ENCODE measurements at places on chromosomes 11 and 22. TPM values are rescaled to one million over a fixed set of nuclear protein-coding genes. Genes with fewer than 3 reads are reported as not detected.

DNA sequence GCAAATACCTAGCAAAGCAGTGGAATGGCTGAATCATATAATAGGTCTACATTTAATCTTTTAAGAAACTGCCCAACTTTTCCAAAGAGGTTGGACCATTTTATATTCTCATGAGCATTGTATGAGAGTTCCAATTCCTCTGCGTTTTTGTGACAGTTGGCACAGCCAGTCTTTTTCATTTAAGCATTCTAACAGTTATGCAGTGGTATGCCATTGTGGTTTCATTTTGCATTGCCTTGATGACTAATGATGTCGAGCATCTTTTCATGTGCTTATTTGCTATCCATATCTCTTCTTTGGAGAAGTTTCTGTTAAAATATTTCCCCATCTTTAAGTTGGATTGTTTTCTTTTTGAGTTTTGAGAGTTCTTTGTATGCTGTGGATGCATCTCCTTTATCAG is 38.7 kb downstream of the EIF3F start:
- DNase-seq: no peak

The ZC3H12C gene
- total RNA-seq: 16.2 TPM

DNA sequence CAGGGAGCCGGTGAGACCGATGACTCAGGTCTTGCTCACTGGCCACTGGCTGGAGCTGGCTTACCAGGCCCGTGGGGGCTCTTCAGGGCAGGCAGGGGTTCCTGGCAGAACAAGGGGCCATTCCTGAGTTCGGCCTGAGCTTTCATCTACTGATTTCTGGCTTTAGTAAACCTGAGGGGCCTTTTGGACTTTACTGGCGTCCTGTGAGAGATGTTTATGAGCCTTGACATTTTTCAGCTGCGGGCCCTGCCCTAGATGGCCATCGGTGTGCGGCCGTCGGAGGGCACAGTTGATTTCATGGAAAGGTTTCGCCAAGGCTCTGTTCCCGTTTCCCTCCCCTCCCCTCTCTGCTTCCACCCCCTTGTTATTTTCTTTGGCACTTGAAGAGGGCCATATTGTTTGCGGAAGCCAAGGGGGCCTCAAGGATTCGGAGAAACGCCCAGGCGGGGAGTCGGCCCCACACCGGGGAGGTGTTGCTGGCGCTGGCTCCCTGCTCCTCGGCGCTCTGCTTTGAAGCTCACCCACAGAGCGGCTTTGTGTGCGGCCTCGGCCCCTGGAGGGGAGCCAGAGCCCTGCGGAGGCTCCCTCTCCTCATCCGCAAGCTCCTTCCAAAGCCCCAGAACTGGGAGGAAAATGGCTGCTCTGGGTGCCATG is 17.7 kb downstream of the ELF5 start:
- no peak for DNase-seq

- no peak for DNase-seq
These were observed 255.8 kb downstream of the TBC1D22A start for GRCh38 chr22:47018010-47018910.

DNA sequence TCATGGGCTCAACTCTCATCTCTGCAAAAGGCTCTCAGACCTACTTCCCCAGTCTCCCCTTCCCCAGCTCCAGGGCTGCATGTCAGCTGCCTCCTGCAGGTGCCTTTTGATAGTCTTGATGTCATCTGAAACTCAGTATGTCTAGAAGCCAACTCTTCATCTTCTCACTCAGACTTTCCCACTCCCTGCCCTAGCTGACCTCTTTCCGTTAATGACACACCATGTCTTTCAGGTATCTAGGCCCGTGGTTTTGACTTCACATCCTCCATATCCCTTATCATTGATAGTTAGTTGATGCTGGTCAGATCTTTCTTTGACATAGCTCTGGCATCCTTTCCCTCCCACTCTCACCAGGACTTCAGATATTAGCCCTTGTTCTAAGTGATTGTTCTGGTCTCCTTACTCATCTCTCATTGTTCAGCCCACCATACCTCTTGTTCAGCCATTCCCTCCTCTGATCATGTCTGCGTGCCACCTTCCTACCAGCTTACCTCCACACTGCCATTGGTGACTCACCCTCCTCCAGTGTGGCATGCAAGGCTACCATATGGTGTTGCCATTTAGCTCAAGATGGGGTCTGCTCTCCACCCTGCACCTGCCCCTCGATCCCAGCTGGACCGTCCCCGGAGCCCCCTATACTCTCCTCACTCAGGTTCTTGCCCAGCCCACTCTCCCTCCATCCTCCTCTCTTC is 18.4 kb downstream of the TTC12 start:
- no peak for DNase-seq

- no peak for DNase-seq
These were observed 189.8 kb downstream of the CSNK2A3 start for GRCh38 chr11:11163236-11163635.

The POU2AF2 gene
- not detected for total RNA-seq

The TRIM29 gene
- 2.3 TPM for total RNA-seq

The TMEM132A gene
- 12.3 TPM for total RNA-seq

GRCh38 chr11:121482231-121483129 is 29.7 kb upstream of the SORL1-AS1 start:
- DNase-seq: no peak

The TRPC6 gene
- 11.2 TPM for total RNA-seq

GRCh38 chr11:103736315-103737036 is 300.0 kb upstream of the DDI1 start:
- no peak for DNase-seq
